ENCODE measurements at places on chromosomes 1 and 21. TPM values are rescaled to one million over a fixed set of nuclear protein-coding genes. Genes with fewer than 3 reads are reported as not detected.
A peak's percentile ranks its signal among the peaks of the same experiment; 100 is the strongest.

The TINAGL1 gene
- total RNA-seq = not detected

The MTHFR gene
- total RNA-seq = 58.6 TPM

The IL24 gene
- total RNA-seq = not detected

The CHIA gene
- total RNA-seq = not detected

The OR2L8 gene
- 0.23 TPM for total RNA-seq

The FCGR1A gene
- total RNA-seq = 0.59 TPM

GRCh38 chr1:165871311-165872067 is 44.1 kb downstream of the UCK2 start:
- peak overlapping the region; percentile 26 for H3K4me3 ChIP-seq
- no peak overlapping the region for H3K27ac ChIP-seq
- no peaks in the 10 kb centered on the region for H3K27me3 ChIP-seq
- DNase-seq = no peak

- H3K27me3 ChIP-seq = no peaks in the 10 kb centered on the region
- H3K4me3 ChIP-seq = no peak overlapping the region
- DNase-seq = no peak
- H3K27ac ChIP-seq = no peak overlapping the region
- H3K36me3 ChIP-seq = no peaks in the 10 kb centered on the region
- no peaks in the 10 kb centered on the region for H3K4me1 ChIP-seq
These were observed 517.6 kb downstream of the PTPRU start for GRCh38 chr1:29753771-29754572.

DNA sequence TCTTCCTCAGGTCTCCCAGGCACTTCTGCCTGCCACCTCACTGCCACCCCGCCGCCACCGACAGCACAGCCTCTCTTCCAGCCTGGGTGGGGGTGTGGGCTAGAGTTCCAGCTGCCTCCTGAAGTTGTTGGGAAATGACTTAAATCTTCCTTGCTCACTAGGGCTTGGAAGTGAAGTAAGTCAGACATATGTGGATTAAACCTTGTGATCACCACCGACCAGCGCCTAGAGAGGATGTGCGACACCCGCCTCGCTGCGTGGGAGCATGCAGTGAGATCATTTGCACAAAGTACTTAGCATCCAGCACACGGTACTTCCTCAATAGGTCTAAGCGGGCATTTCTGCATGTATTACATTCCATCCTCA is 71.4 kb upstream of the FAM20B start:
- no peak overlapping the region for H3K4me3 ChIP-seq
- DNase-seq = no peak
- no peaks in the 10 kb centered on the region for H3K4me1 ChIP-seq
- no peaks in the 10 kb centered on the region for H3K36me3 ChIP-seq
- H3K27ac ChIP-seq = no peak overlapping the region

DNA sequence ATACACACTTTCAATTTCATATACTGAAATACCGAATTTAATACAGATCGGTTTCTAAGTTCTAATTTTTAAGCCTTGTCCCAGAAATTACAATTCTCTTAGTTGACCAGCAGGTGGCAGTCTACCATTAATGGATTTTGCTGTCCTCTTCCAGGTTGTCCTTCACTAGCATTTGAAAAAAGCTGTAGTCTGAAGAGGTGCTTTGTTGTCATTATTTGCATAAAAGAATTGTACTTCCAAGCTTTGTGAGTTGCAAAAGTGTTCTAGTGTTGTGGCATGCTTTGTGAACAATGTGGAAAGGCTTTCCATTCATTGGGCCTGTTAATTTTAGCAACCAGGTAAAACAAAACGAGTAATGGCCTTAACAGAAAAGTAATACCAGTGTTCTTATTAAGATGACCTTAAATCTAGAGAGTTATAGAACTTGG is 193.6 kb downstream of the RPS6KC1 start:
- no peak overlapping the region for H3K4me3 ChIP-seq
- no peaks in the 10 kb centered on the region for H3K27me3 ChIP-seq
- H3K36me3 ChIP-seq = no peaks in the 10 kb centered on the region
- peak; percentile 35 for DNase-seq
- H3K4me1 ChIP-seq = no peaks in the 10 kb centered on the region

DNA sequence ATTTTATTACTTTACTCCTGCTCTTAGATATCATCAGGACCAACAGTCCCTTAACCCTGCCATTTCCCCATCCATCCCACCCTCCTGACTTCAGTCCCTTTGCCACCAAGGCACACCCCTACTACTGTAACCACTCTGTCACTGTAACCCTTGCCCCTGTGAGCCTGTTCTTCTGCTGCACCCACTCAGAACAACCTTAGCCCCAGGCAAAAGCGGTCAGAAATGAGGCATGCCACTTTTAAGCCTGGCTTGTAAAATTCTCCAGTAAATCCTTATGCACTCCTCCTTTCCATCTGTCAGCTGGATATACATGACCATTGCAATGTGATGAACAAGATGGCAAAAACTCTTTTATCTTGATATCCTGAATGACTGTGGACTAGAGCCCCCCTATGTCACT is 555.0 kb upstream of the PLXNA2 start:
- DNase-seq = no peak
- no peaks in the 10 kb centered on the region for H3K4me1 ChIP-seq
- no peak overlapping the region for H3K27ac ChIP-seq
- H3K4me3 ChIP-seq = no peak overlapping the region

DNA sequence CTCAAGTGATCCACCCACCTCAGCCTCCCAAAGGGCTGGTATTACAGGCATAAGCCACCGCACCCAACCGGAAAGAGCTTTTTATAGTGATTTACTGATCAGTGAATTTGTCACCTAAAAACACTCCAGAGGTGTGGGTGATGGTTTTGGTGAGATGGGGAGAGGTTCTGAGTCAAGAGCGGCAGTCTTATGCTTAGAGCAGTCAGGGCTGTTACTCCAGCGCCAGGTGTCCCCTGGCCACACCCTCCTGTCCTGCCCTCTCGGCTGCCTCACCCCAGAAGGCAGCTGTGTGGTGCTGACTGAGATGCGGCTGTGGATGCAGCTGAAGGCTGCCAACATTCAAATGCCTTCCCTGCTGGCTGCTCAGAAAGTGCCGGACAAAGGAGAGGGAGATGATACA is 94.5 kb upstream of the LPGAT1 start:
- no peaks in the 10 kb centered on the region for H3K4me1 ChIP-seq
- H3K27me3 ChIP-seq = no peaks in the 10 kb centered on the region
- no peak for DNase-seq

GRCh38 chr1:38776466-38777065 is 83.0 kb downstream of the RRAGC start:
- H3K4me1 ChIP-seq = no peaks in the 10 kb centered on the region
- no peak for DNase-seq
- no peak overlapping the region for H3K4me3 ChIP-seq
- H3K27ac ChIP-seq = no peak overlapping the region

GRCh38 chr1:226572325-226572726 is 23.8 kb downstream of the STUM start:
- H3K27ac ChIP-seq = no peak overlapping the region
- no peak overlapping the region for H3K4me3 ChIP-seq
- no peak for DNase-seq
- H3K36me3 ChIP-seq = no peaks in the 10 kb centered on the region
- H3K4me1 ChIP-seq = no peaks in the 10 kb centered on the region
- H3K27me3 ChIP-seq = no peaks in the 10 kb centered on the region

DNA sequence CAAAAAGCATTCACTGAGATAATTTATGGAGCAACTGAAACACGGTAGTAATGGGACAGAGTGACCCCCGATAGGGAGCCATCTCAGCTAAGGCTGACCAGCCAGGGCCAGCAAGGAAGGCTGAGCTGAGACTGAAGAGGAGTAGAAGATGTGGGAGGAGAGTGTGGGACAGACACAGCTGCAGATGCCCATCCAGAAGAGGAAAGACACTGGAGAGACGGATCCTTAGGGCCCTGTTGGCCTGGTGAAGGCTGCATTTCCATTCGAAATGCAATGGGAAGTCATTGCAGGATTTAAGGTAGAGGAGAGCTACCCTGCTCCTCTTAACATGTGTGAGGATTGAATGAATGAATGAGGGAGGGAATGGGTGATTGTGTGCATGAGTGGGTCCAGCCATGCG is 44.0 kb upstream of the LRP8 start:
- H3K36me3 ChIP-seq = no peaks in the 10 kb centered on the region
- no peak for DNase-seq
- H3K27me3 ChIP-seq = no peaks in the 10 kb centered on the region
- H3K4me1 ChIP-seq = peaks cover 15% of the 10 kb centered on the region
- no peak overlapping the region for H3K27ac ChIP-seq
- H3K4me3 ChIP-seq = no peak overlapping the region

Data from naive thymus-derived CD4-positive, alpha-beta T cell (primary cell).